ENCODE measurements at places on chromosomes 4 and X.

GRCh38 chrX:80550722-80551121 lies 130.5 kb downstream of the TENT5D start:
- DNase-seq, result peak; percentile 12

GRCh38 chrX:71953946-71954345 lies 43.3 kb downstream of the NHSL2 start:
- no peak for DNase-seq

GRCh38 chrX:103730147-103730795 lies 19.6 kb downstream of the TMEM31 start:
- DNase-seq, result no peak

DNA sequence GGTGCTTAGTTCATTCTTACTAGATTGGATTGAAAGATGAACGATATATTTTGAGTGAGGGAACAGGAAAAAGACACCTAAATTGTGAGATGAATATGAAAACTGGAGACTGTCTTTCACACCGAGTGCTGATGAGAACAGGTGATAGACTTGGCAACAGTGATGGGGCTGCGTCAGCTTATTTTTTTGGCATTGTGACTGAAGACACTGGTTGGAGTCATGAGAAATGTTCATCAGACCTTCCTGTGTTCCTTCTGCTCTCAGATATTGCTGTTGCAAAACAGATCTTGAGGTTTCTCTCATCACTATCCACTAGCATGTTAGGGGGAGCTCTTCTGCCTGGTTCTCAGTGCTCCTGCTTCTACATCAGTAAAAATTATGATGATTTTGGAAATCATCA lies 124.2 kb upstream of the KCNIP4 start:
- no peak for DNase-seq

- DNase-seq, result no peak
These were observed 30.1 kb upstream of the GPRIN3 start for GRCh38 chr4:89337681-89338080.

GRCh38 chr4:27836523-27836922 lies 975.9 kb downstream of the STIM2 start:
- peak; percentile 12 for DNase-seq

DNA sequence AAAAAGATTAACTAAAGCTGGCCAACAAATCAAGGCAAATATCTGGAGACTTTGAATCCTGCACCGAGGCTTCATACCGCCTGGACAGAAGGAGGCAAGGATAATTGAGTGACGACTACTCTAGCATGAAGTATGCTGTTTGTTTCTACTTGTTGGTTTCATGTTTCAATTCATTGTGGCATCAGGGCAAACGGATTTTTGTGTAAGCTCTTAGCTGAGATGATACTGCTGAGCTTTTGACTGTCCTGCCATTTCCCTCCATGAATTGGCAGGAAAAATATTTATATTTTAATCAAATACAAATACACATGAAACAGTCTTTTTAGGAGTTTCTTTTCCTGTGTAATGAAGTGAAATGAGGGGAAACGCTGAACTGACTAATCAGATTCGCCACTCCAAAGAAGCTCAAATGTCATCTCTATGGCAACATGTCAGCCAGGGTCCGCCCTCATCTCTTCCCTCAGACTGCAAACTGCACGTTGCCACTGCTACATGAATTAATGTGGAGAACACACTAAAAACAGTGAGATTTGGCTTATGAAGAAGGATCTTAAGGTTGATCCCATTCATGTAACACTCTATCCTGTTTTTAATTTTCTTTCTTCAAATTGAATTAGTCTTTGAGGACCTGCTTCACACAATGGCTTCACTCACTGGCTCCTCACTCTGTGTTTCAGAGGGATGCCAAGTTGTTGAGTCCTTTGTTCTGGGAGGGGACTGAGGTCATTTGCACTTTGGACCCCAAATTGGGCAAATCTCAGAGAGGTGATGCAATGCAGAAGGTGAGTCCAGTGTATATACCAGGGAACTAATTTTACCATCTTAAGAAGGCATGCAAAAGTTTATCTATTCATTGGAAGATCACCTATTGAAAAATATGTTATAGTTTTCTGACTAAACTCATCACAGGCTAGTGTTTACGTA lies 149.6 kb upstream of the MID1 start:
- DNase-seq, result peak; percentile 43
